Stomach (tissue), 19 donors: ENCODE measurements at places on chromosomes 1 and 21. TPM values are rescaled to one million over a fixed set of nuclear protein-coding genes. Genes with fewer than 3 reads are reported as not detected.

OR2W3 gene
- total RNA-seq: not detected

BECN2 gene
- not detected for total RNA-seq

DNA sequence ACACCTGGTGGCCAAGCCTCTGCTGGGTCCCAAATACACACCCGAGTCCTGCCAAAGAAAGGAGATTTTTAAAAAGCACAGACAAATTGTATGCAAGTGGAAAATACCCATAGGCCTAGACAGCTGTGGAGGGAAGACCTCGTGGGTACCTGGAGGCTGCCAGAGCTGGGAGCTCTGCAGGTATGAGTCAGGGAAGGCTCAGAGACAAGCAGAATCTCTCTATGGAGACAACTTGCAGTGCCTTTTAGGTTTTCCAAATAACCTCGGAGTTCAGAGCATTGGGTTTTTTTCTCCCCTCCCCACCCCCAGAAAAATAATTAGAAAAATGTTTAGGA, 127.7 kb downstream of the EDEM3 start:
- no peak for DNase-seq

GRCh38 chr1:151684128-151684527, 32.5 kb downstream of the CELF3 start:
- DNase-seq: no peak

DNA sequence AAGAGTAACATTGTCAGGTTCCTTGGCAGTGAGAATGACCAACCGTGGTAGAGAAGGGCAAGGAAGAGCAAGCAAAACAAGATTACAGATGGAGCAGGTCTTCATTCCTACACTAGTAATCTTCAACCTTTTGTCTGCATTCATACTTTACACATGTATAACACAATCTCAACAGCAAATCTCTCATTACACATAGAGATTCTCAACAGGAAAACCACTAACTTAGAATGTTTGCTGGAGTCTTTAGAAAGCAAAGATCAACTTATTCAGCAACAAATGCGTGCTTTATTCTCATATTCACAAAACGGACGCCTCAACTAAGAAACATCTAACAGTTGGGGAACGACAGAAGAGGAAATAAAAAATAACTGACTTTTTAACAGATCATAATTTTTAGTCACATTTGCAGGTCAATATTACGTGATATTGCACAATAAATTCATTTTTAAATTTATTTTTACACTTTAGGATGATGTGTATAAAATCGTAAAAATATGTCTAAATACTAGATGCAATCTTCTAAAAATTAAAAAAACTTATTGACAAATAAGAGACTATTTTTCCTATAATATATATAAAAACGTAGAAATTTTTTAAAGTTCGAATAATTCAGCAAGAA, 82.9 kb downstream of the ARID4B start:
- DNase-seq: no peak

GRCh38 chr1:174659823-174660222, 212.1 kb downstream of the GPR52 start:
- no peak for DNase-seq

DNA sequence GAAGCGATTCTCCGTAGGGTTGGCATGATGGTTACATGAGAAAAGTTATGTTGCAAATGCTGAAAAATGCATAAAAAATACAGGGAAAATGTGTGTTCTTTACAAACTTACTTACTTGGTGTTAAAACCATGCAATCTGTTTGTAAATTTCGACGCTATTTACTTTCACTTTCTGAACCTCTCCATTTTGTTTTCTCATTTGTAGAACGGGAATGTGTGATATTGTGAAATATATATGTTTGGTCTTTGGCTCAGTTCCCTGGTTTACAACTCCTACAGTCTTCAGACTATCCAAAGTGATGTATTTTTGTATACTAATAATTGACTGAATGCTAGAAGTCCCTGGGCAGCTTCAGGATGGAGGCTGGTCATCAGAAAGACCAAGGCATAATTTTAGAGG, 982.3 kb downstream of the ADGRL2 start:
- no peak for DNase-seq

- DNase-seq: no peak
Observed at GRCh38 chr1:228413241-228414010, 3.2 kb downstream of the TRIM17 start.

DNA sequence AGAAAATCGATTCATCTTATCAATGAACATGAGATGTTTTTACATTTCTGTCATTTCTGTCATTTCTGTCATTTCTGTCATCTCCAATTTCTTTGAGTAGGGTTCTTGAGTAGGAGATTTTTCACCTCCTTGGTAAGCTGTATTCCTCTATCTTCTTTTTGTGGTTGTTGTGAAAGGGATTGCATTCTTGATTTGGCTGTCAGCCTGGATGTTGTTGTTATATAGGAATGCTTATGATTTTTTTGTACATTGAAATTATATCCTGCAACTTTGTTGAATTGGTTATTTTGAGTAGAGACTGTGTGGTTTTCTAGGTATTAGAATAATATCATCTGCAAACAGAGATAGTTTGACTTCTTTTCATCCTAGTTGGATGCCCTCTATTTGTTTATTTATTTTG, 1233.7 kb downstream of the PLA2G4A start:
- no peak for DNase-seq

DNA sequence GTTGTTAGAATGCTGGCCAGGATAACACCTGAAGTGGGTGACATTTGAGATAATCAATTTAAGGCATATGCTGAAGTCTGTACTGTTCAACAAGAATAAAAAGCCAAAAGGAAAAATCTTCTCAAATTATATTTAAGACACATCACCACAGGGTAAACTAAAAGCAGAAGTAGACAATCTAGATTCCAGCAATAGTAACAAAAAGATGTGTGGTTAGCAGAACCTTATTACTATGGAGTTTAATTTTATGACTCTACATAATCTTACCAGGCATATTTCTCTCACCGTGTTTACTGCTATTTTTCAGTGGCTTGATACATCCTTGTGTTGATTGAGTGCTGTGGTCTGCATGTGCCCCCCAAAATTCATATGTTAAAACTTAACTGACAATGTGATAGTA, 300.4 kb upstream of the ZP4 start:
- DNase-seq: no peak

DNA sequence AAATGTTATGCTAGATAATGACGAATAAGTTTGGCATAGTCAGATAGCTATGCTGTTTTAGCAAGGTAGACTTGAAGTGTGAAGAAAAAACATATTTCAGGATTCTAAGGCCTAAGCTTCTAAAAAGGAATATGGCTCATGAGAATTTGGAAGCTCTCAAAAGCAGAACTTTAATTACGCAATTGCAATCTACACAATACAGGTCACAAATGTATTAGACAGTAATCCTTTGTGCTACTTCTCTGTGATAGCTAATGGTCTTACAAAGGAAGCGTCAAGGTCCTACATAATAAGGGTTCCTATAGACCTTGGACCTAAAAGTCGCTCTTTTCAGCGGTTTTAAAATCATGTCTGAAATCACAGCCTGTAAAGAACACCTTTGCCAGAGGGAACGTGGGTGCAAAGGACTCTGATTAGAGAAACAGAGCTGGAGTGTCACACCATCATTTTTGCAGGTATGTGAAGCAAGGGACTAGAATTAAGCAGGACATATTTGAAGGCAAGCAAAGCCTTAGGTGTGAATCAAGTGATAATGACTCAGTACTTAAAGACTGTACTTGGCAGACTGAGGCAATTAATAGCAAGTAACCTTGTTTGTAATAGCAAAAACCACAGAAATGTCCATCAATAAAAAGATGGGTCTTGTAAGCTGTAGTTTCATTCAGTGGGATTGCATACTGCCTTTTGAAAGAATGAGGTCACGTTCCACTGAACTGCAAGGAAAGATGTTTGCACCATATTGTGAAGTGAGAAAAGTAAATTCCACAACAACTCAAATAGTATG, 420.2 kb downstream of the KCTD3 start:
- no peak for DNase-seq

DNA sequence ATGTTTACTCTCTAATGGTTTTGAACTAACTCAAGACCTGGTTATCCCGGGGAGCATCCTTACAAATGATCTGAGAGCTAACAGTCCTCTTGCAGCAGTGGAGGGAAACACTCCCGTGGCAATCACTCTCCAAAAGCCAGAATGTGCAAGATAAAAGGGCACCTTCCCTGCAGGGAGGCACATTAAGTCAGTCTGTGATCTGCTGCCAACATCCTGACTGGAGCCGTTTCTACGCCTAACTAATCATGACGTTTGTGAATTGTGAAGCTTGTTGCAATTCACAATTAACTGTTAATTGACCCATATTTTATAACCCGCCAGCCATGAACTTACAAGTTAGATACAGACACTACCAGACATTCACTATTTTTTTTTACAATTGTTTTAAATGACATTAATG, 52.1 kb upstream of the LGALS8 start:
- no peak for DNase-seq
